ENCODE measurements at places on chromosomes 5 and 9.

GRCh38 chr5:81007637-81008027, 47.5 kb downstream of the RASGRF2 start:
- DNase-seq = no peak

- no peak for DNase-seq
Measured at GRCh38 chr5:37174928-37175327, 74.2 kb downstream of the CPLANE1 start.

- DNase-seq = no peak
Measured at GRCh38 chr5:170342153-170342725, 44.7 kb upstream of the LCP2 start.

GRCh38 chr5:96146675-96147074, 185.0 kb upstream of the ELL2 start:
- DNase-seq = no peak

- DNase-seq = no peak
Measured at GRCh38 chr5:107806271-107806670, 135.5 kb upstream of the EFNA5 start.

DNA sequence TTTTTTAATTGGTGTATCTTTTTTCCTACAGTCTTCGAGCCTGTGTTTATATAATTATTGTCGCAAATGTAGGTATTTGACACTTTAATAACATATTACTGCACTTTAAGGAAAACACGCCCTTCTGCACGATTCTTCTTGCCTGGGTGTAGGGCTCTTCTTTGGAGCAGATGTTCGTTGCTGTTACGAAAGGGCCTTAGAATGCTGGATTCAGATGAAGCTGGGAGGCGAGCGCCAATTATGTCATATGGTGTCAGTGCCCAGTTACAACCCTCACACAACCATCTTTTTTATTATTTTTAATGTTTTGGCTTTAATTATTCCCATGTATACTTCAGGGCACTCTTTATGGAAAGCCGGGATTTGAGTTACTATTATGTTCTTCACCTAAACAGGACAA, 553.0 kb downstream of the EBF1 start:
- no peak for DNase-seq

GRCh38 chr9:16290169-16290568, 580.3 kb downstream of the BNC2 start:
- DNase-seq = no peak

GRCh38 chr9:70020991-70021571, 22.6 kb upstream of the MAMDC2 start:
- no peak for DNase-seq

- DNase-seq = no peak
Measured at GRCh38 chr5:23433534-23434315, 73.7 kb upstream of the PRDM9 start.

- no peak for DNase-seq
Measured at GRCh38 chr5:143398451-143399237, 4.8 kb downstream of the NR3C1 start.

DNA sequence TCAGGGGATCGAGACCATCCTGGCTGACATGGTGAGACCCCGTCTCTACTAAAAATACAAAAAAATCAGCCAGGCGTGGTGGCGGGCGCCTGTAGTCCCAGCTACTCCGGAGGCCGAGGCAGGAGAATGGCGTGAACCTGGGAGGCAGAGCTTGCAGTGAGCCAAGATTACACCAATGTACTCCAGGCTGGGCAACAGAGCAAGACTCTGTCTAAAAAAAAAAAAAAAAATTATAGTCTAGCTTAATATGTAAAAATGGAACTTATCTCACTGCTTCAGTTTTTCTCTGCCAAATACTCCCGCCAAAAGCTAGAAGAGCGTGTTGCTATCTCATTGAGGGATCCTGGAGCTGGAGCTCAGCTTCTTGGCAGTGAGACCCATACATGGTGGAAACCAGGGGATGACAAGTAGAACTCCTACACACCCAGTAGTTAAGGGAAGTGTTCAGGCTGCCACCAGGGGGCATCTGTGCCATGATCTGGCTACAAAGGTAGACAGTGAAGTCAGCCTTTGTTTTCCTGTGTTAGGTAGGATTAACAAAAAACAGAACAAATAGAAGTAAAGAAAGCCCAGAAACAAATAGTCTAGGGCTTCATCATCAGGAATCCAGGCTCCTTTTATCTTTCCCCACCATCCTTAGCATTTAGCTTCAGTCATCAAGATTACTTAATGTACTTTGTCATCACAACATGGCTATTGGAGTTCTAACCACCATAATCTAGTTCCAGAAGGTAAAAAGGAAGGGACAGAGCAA, 33.6 kb upstream of the GLIPR2 start:
- DNase-seq = peak; percentile 73

GRCh38 chr9:128540634-128541360, 11.6 kb upstream of the SPTAN1 start:
- DNase-seq = no peak

DNA sequence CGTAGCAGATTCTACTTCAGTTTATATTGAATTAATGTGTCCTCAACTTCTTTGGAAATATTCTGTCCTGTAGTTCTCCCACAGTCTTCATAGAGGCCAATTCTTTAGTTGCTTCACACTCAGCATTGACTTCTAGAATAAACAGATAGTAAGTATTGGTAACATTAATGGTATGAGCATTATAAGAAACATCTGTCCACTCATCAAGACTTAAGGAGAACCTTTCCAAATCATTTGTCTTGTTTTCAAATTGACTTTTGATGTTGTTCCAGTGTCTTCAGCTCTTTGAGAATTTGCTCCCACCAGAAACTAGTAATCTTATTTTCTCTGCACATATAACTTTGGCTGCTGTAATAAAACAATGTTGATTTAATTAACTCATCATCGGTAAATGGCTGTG, 18.3 kb downstream of the RANBP17 start:
- no peak for DNase-seq

DNA sequence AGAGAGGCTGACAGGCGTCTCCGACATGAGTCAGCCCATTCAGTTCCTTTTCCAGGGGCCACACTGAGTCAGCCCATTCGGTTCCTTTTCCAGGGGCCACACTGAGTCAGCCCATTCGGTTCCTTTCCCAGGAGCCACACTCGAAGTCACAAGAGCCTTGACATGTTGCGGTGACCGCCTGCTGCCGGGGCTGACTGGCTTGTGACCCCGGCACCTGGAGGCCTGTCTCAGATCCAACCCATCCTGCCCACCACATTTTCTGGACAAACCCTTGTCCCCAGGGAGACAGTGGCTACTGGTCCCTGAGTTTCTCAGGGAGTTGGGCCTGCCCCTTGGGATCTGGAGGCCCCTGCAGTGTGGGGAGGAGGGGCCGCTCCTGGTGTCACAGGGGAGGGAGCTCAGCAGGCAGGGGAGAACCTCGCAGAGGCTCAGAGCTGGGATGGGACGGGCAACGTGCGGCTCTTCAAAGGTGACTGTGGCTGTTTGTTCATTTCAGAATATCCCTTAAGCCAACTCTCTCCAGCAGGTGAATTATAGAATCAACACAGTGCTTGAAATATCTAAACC, 40.5 kb upstream of the LPCAT1 start:
- no peak for DNase-seq

DNA sequence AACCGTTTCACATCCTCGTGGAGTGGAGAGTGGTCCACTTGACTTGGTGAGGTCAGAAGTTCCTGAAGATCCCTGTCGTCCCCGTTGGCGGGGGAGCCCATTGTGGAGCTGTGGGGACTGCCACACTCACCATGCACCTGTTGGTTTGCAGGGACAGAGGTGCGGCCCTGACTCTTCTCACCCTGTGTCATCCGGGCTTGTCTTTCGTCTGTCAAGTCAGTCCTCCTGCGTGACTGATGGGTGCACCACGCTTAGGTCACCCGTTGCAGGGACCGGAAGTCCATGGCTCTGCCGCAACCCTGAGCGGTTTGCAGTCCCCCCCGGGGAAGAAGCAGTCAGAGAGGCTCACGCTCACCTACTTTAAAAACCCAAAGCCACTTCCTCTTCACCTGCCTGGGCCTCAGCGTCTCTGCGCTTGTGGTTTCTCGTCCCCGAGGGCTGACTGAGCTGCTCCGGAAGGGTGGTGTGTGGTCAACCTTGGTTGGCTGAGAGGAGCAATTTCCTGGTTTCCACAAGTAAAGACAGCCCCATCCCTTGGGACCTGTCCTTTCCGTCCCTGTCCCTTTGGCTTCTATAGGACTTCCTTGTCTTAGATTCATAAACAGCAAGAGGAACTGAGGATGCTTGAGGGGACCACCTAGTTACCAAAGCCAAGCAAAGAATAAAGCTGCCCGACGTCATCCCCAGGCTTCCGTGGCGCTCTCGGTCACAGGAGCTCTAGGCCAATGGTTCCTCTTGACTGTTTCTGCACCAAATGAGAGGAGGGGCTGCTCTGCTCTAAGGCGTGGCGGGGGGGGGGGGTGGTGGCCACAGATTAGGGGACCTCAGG, 53.2 kb downstream of the USP20 start:
- DNase-seq = peak; percentile 82

GRCh38 chr5:27276119-27276518, 237.7 kb upstream of the CDH9 start:
- DNase-seq = no peak

DNA sequence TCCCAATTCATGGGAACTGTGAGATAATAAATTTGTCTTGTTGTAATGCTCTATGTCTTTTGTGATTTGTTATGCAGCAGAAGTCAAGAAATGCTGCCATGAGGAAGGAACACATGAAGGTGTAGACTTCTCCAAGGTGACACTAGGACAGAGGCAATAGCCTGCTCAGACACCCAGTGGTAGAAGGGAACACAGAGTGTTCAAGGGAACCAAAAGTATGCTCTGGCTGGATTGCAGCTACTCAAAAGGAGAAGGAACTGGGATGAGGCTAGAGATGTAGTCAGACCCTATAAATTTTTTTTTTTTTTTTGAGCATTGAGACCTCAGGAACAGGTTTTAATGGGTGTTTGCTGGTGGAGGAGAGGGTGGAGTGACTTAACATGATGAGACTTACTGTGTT, 232.5 kb downstream of the PARP8 start:
- no peak for DNase-seq

DNA sequence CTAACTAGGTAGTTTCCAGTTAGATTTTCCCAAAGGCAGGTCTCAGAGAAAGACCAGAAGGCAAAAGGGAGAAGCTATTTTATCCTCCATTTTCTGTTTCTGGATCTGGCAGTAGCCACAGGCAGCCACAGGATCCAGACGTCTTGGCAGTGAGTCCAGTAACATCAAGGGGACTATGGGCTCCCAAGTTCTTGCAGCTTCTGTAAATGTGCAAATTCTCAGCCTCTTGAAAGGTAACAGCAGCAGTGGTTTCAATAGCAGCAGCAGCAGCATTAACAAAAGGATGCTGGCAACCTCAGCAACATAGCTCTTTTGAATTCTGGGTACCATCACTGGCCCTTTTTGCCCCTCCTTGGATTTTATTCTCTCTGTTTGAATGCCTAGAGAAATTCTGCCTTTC, 27.1 kb upstream of the IL33 start:
- DNase-seq = no peak

GRCh38 chr5:157930710-157931109, 71.8 kb upstream of the CLINT1 start:
- no peak for DNase-seq

DNA sequence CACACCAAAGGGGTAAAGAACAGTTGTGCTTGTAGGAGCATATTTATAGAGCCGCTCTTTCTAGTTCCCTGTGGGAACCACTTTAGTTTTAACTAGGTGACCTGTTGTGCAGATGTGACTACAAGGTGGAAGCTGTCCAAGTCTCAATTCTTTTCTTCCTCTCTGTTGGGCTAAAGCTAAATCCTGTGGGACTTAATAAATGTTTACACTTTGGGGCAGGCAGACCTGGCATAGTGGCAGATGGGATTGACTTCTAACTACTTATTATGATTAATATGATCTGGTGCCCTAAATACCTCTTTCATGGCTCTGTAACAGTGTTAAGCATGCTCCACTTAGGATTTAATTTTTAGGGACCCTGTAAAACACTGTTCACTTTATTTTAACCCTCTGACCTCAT, 265.3 kb downstream of the KCTD16 start:
- no peak for DNase-seq

- no peak for DNase-seq
Measured at GRCh38 chr9:135994501-135995192, 33.5 kb upstream of the UBAC1 start.

GRCh38 chr9:95726756-95727155, 148.7 kb upstream of the ERCC6L2 start:
- no peak for DNase-seq

- DNase-seq = no peak
Measured at GRCh38 chr9:71746758-71747125, 21.6 kb downstream of the CEMIP2 start.

- no peak for DNase-seq
Measured at GRCh38 chr9:136656183-136656738, 6.5 kb upstream of the EGFL7 start.

- no peak for DNase-seq
Measured at GRCh38 chr9:88852794-88853193, 138.5 kb upstream of the S1PR3 start.

DNA sequence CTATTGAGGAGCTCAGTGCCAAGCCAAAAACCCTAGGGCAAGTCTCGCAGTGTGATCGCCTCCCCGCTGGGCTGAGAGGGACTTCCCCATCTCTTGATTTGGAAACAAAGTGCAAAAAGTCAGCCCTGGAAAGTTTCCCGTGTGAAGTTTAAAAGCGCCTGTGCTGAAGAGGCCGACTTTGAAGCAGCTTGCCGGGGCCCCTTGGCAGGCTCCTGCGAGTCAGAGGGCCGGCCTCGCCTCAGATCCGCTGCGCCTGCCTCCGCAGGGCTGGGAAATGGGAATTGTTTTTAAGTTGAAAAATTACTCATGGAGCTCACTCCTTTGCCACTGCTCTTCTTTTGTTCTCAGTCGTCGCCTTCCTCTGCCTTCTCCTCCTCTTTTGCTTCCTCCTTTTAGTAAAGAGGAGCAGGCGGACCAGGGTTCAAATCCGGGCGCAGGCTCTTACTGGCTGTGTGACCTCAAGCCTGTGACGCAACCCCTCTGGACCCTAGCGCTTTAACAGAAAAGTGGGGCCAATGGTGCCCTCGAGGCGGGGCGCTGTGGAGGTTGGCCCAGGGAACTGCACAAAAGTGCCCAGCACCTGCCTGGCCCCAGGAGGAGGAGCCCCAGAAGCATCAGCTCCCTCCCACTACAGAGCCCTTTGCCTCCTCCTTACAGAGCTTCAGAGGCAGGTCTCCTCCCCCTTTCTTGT, 14.7 kb upstream of the LHX2 start:
- DNase-seq = no peak

GRCh38 chr9:19104515-19105282, 2.0 kb upstream of the HAUS6 start:
- DNase-seq = no peak

DNA sequence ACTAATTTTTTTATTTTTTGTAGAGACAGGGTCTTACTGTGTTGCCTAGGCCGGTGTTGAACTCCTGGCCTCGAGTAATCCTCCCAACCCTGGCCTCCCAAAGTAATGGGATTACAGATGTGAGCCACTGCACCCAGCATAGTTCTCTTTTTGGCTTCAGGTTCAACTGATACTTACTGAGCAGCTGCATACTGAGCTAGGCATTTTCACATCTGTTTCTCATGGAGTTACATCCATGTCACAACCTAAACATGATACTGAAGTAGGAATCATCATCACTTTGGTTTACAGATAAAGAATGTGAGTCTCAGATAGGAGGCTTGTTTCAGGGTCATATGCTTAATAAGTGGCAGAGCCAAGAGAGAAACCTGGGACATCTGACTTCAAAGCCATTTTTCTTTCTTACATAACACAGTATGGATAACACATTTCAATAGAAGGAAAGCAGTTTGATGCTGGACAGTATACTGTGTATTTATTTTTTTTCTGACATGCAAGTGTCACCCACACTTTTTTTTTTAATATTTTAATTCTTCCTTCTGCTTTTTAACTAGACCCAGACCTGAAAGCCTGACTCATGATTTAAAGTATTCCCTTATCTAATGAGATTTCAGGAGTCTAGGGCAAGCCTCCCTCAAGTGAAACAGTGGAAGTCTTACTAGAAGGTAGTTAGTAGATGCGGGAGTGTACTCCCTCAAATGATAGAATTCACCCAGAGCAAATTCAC, 90.8 kb downstream of the HACD4 start:
- DNase-seq = no peak
